ENCODE measurements at places on chromosomes 12 and 14.

DNA sequence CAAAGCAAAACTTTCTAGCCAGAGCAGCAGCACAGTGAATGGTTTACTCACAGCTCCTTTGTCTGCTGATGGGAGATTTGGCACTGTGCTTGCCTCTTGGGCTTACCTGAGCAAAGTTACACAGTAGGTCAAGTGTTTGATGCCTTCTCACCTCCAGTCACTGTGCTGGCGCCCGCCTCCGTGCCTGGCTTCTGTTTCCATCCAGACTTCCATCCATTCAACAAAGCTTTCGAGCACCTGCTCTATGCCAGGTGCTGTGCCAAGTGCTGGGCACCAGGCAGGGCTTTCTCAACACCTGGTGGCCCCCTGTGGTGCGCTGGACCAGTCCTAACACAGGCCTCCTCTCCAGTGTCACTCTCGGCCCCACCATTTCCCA, 199.2 kb upstream of the EEA1 start:
- DNase-seq = no peak

DNA sequence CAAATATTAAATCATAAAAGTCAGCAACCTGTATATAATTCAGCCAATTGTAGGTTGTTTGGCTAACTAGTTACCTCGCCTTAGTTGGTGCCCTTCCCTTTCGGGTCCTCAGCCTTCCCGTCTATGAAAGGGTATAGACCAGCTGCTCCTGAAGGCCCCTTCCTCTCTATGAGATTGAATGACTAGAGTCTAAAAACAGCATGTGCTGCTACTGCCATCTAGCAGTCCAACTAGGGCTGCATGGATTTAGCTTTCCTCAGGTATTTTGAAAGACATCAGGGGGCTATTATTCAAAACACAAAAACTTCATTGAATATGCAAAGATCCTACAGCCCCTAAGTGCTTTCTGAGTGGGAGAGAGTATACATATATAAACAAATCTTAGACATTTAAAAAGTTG, 37.0 kb upstream of the TMEM263 start:
- DNase-seq = no peak

DNA sequence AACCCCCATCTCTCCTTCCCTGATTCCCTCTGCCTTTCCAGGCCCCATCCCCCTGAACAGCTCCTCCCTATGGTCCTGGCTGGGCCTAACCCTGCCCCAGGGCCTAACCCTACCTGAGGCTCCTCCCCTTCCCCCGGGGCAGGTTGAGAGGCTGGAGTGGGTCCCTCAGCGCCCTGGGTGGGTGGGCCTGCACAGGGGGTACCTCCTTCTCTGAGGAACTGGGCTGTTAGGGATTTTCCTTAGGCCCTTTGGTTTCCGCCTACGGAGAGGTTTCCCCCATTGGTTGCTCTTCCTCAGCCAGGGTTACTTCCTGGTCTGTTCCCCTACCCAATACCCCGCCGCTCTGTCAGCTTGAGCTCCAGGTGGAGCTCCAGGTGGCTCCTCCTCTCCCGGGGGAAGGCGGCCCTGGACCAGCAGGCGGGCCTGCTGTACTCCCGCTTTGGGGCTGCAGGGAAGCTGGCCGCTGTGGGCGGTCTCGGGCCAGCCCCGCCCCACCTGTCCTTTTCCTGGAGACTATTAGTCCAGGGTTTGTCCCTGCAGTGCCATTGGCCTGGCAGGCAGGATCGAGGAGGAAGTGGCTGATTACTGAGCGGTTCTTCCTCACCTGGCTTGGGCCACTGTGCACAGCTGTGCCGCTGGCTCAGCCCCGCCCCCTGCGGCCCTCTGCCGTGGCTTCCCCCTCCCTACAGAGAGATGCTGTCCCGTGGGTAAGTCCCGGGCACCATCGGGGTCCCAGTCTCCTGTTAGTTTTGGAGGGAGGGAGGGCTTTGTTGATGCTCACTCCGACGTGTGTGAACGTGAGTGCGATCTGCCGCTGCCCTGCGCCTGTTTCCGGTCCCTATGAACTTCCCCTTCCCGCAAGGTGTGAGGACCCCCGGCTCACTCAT, 2.5 kb downstream of the C12orf57 start:
- no peak for DNase-seq

DNA sequence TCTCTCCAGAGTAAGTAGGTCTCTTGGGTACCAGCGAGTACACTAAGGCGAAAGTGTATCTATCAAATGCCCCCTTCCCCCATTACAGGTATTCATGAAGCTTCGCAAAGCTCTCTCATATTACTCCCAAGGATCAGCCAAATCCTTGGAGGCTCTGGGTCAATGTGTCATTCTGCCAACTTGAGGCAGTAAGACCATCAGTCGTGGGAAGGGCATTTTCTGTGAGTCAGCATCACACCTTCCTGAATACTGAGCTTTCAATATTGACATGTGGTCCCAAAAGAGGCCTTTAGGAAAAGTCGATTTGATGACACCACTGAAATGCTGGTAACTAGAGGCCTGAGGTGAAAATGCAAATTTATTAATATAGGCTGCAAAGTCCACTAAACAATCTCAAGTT, 323.9 kb downstream of the LRIG3 start:
- DNase-seq = no peak

DNA sequence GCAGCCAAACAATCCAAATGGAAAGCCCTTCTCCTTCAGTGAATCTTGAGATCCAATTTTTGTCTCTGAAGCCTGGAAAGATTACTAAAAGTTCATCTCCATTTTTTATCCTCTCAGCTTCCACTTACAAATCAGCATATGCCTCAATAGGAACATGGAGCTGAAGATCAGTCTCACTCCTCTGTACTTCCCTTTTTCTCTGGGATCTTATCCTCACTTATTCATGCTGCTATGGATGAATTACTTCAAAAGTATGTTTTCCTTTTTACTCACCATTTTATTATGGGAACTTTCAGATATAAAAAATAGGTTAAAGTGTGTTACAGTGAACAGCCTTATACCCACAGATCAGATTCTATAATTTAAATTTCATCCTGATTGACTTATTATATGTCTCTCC, 14.4 kb upstream of the NTF3 start:
- DNase-seq = no peak

- DNase-seq = no peak
Observed at GRCh38 chr12:104722601-104723534, 235.2 kb downstream of the SLC41A2 start.

Data from thoracic aorta (tissue), 2 donors.